ENCODE measurements at places on chromosomes 16 and 17. TPM values are rescaled to one million over a fixed set of nuclear protein-coding genes. Genes with fewer than 3 reads are reported as not detected.

ADAD2 gene
- 1.9 TPM for total RNA-seq

GPT2 gene
- total RNA-seq = 66.8 TPM

OR1F1 gene
- total RNA-seq = not detected

DNA sequence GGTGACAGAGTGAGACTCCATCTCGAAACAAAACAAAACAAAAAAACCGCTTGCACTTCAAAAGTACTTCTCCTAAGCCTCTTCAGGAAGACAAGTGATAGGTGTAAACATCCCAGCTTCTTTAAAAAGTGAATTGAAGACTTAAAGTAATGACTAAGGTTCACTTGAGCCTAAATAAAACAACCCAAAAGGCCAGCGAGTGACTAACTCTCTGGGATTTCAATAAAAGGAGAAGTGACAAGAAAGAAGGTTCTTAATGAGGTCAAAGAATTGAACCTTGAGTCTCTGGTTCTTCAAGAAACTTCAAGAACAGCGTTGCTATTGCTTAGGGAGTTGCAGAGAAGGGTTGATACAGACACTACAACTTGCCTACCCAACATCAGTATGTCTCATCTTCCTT is 42.2 kb downstream of the STX8 start:
- no peak overlapping the region for H3K27ac ChIP-seq
- peaks cover 13% of the 10 kb centered on the region for H3K4me1 ChIP-seq
- no peak overlapping the region for H3K4me3 ChIP-seq
- H3K36me3 ChIP-seq = no peaks in the 10 kb centered on the region
- DNase-seq = no peak
- no peaks in the 10 kb centered on the region for H3K27me3 ChIP-seq

SOCS3 gene
- total RNA-seq = 23.1 TPM

All from esophagus squamous epithelium (tissue), 5 donors.